ENCODE measurements at places on chromosomes 13 and 19.

DNA sequence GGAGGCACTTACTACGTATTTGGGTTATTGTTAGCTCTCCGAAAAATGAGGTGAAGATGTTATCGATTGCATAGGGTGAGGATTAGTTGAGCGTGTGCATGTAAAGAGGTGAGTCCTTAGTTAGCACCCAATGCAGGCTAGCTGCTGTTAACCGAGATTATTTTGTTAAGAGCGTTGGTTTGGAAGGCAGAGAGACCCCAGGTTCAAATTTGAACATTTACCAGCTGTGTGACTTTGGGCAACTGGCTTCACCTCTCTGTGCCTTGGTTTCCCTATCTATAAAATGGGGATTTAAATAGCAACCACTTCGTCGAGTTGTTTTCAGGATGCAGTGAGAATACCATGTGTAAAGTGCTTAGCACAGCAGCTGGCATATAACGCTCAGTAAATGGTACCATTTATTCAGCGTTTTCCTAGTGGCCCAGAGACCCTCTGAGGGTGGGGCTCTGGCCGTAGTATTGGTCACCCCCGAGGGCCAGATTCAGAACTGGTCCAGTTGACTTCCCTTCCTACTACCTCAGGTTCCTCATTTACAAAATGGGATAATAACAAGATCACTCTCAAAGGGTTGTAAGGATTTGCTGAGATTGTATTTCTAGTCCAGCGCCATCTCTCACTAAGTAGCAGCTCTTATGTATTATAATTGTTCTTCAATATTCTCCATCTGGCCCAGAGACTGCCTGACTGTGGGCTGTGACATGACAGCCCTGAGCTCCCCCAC lies 887 bp downstream of the SIPA1L3 start:
- no peak for DNase-seq

GRCh38 chr19:18839465-18840287 lies 7.9 kb downstream of the UPF1 start:
- no peak for DNase-seq

GRCh38 chr13:110911880-110912279 lies 3.0 kb downstream of the ANKRD10 start:
- DNase-seq: no peak

GRCh38 chr13:48775804-48776203 lies 122.1 kb downstream of the CYSLTR2 start:
- no peak for DNase-seq

GRCh38 chr19:31185261-31185660 lies 164.0 kb downstream of the TSHZ3 start:
- DNase-seq: no peak

- no peak for DNase-seq
These were observed 783.4 kb upstream of the ARGLU1 start for GRCh38 chr13:107351305-107351704.

- peak; percentile 50 for DNase-seq
These were observed 666 bp upstream of the ZNF320 start for GRCh38 chr19:52898101-52898500.

- peak; percentile 80 for DNase-seq
These were observed 872 bp downstream of the HOMER3 start for GRCh38 chr19:18939922-18940768.

DNA sequence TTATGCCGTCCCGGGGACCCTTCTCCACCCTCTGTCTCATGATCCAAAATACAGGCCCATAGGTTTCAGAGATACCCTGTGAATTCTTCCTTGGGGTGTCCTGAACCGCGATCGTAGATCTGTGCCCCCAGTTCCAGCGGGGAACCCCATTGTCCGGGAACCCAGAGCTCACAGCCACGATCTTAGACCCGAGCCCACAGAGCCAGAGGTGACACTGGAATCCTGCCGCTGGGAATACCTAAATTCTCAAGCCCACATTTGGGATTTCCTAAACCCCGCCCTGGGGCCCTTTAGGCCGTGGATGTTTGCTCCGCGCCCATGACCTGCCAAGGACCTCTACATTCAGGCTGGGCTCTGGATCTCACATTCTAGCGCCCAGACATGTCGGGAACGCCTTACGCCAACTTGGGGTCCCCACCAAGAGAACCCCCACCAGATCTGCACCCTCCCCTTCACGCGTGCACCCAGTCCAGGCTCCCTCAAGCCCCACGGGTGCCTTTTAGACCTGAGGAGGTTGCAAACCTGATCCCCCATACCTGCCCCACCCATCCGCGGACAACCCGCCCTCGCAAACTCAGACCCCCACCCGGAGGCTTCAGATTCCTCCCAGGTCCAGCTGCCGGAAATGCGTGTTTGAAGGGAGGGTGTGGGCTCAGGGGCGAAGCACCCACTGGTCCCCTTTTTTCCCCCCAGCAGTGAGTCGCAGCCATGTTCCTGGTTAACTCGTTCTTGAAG lies 605 bp downstream of the CAPNS1 start:
- peak; percentile 60 for DNase-seq

GRCh38 chr13:68608147-68608546 lies 1378.0 kb upstream of the PCDH9 start:
- no peak for DNase-seq

DNA sequence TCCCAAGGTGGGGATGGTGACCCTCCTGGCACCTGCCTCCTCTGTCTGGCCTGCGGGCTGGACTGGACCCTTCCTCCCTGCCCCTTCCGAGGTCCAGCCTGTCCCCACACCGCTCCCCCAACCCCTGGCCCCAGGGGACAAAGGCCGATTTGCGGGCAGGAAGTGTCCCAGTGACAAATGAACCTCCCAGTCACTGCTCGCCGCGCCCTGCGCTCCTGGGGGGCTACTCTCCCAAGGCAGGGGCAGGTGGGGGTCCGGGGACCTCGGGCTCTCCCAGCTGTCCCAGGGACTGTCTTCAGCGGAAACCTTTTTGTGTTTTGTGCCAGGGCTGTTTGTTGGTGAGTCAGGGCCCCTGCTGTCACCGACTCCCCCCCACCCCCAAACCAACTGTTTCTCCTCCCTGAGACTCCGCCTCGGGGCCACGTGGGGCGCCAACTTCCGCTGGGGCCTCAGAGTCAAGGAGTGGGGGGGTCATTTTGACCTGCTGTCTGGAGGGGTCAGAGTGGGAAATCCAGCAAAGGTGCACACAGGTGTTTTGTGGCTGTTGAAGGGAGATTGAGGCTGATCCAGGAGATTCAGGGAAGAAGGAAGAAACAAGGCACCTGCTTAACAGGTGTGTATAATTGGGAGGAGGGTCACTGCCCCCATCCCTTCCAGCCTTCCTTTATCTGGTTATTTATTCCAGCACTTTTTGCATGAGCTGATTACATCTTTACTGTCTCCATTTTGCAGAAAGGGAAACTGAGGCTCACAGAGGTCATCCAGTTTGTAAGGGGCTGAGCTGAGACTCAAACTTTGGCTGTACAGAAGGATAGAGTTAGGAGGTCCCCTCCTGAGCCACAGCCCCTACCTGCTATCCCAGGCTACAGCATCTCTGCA lies 831 bp downstream of the PGPEP1 start:
- DNase-seq: peak; percentile 55

DNA sequence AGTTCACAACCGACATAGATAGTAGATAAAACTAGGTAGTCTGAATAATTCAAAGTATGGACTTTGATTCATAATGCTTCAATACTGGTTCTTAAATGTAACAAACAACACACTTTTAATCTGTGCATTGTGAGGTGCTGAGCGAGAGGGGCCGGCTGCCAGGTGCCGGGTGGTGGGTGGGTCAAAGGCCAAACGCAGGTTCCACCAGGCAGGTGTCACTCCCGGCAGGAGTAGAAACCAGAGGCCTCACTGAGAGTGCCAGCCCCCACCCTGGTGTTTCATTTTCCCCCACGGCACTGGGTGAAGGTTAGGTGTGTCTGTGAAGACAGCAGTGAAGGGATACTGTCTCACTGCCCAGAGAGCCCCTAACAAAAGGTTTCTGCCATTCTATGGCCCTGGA lies 4.2 kb upstream of the TUBGCP3 start:
- DNase-seq: no peak

GRCh38 chr13:31172535-31172934 lies 10.8 kb upstream of the HSPH1 start:
- DNase-seq: no peak

- no peak for DNase-seq
These were observed 271.2 kb downstream of the DCLK1 start for GRCh38 chr13:35859981-35860380.

GRCh38 chr19:18225702-18226468 lies at the start of gene PDE4C:
PDE4C (minus strand) TSS chr19:18226438; CDS start chr19:18226415, 23 bp downstream.
- peak; percentile 43 for DNase-seq

Data from WTC11 (cell line).